ENCODE measurements at places on chromosomes 12 and 14.

DNA sequence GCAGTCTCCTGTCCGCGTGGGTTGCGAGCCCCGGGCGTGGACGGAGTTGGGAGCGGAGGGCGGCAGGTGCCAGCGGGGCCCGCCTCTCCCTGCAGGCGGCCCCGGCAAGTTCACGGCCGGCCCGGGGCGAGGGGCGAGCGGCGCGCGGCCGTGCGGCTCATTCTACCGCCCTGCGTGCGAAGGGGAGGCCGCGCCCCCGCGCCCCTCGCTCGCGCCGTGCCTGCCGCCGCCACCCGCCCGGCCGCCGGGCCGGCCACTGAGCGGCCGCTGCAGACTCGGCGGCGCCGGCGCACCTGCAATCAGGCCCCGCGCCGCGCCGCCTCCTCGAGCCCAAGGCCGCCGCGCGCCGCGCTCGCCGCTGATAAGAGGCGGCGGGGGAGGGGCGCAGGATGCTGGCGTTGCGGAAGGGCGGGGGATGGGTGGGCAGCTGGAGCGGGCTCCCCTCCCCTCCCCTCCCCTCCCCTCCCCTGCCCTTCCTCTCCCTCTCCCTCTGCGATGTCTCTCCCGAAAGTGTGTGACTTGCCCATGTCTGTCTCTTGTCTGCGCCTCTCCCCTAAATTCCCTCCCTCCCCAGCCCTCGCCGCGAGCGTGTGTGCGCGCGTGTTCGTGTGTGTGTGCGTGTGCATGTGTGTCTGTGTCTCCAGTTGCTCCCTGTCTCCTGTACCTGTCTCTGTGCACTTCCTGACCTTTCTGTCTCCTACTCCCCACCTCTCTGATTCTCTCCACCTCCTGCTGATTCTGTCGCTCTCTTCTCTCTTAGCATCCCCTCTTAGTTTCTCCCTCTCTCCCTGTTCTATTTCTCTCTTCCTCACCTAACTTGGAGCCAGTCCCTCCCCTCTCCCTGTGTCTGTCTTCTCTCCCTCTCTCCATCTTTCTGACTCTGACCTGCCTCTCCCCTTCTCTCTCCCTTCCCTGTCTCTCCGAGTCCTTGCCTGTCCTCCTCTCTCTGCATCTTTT is 768.1 kb upstream of the TBX3 start:
- no peak for DNase-seq

DNA sequence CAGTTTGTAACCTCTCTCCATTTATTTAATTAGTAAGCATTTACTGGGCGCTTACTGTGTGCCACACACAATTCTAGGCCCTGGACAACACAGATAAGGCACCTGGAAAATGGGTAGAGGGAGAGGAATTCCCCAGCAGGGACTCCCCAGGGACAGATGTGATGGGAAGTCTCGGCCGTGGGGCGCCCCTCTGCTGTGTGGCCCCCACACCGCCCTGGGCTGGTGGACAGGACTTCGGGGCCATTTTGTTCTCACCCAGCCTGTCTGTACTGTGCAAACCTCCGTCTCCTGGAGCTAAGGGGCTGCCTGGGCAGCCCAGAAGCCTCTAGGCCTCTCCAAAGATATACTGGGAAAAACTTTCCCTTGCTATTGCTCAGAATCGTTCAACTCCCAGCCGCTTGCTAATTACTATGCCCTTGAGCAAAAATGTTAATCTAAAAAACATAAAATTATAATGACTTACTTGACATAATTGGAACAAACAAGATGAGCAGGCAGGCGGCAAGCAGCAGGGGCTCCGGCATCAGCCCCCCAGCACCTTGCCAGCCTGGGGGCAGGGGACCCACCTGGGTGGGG is 64.4 kb upstream of the NCOR2 start:
- DNase-seq, result no peak

- DNase-seq, result no peak
These were observed 235.5 kb upstream of the TBX3 start for GRCh38 chr12:114919479-114919878.

DNA sequence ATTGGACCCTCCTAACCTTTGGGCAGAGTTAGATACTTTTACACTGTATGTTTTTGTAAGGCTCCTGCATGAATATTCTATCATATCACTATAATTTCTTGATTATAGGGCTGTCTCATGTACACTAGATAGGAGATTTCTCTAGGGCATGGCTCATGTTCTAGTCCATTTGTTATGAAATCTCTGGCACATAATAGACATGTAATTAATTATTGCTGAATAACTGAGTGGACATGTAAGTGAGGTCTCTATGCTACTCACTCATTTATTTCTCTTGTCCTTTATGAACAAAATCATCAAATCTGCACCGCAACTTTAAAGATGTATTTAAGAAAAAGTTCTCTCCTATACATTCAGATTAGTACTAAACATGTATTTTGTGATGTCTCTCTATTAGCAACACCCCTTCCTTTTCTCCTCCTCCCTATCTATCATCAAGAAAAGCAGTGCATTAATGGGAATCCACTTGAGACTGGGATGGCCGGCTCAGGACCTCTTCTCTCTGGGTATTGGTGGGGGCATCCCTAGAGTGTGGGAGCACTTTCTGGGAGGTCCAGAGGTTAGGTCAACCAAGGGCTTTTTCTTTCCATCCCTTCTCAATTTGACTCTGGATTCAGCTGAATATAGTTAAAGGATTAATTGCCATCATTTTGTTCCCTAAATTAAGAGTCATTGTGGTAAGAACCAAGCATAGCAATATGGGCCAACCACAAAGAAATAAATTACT is 168.0 kb upstream of the HMGA2 start:
- DNase-seq, result no peak

DNA sequence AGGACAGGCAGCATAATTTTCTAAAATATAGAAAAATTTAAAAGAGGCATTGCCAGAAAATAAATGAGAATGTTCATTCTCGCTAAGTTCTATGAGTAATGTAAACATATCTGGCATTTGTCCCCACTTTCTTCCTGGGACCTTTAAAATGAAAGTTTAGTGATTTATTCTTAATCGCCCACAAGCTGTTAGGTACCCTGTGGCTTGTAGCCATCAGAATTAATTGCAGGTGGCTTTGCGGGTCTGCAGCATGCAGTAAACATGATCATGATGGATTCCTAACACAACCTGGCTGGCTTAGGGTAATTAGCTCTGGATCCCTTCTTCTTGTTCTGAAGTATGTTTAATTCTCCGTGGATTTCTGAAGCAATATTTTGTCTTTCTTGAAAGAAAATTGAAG is 103.5 kb upstream of the FRMD6 start:
- no peak for DNase-seq

DNA sequence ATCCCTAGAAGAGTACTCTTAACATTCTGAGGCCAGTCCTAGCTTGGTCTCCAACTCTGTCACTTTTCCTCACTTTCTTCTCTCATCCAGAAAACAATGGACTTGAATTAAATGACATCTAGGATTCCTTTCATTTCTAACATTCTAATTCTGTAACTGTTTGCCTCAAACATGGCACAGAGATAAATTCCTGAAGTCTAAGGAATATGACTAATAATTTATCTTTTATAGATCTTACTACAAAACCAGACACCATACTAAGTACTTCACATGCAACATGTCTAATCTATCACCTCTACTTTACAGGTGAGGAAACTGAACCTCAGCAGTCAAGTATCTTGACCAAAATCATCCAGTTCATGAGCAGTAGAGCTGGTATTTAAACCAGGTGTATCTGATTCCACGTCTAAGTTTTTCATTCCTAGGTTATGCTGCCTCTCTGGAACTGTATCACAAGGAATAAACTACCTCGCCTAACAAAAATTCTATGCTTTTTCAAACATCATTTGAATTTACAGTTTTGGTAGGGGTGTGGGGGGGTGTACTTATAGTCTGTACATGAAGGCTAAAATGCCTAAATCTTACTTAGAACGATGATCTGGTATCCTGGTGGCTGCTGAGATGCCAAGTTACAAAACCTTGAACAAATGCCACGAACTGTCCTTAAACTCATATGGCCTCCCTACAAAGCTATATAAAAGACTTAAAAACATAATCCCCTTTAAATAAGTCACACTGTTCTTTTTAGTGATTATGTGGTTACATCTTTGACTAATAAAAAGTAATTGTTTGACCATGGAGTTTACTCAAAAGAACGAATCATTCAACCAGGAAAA is 41.6 kb downstream of the ATXN2 start:
- DNase-seq, result no peak

GRCh38 chr14:105151838-105152793 is 16.5 kb downstream of the JAG2 start:
- no peak for DNase-seq

GRCh38 chr12:124511259-124511985 is 56.0 kb downstream of the NCOR2 start:
- no peak for DNase-seq

DNA sequence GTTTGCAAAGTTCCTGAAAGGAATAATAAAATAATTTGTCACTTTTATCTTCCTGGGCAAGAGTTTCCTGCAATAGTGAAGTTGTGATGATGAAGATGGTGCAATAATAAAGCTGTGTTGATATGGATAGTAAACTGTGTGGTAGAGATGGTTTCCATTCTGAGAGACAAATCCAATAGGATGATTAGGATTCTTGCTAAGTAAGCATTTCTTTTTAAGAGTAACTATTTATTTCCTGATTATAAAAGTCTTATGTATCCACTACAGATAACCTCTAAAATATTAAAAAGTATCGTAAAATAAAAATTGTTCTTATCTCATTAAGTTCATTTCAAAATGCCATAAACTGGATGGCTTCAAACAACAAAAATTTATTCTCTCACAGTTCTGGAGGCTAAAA is 28.7 kb downstream of the TSPAN11 start:
- no peak for DNase-seq

DNA sequence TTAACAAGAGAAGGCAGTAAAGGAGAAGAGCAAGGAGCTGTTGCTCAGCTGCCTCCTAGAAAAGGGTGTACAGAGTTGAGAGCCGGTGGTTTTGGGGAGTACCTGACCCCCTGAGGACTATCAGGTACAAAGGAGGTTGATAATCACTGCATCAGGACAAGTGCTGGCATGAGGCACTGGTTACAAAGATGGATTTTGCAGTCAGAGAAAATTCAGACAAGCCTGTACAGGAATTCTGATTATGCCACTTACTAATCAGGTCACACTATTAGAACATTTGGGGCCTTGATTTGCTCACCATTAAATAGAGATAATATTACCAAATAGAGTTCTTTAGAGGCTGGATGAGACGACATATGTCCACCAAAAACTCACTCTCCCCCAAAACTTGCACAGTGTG is 450.9 kb upstream of the TMPO start:
- DNase-seq, result no peak

DNA sequence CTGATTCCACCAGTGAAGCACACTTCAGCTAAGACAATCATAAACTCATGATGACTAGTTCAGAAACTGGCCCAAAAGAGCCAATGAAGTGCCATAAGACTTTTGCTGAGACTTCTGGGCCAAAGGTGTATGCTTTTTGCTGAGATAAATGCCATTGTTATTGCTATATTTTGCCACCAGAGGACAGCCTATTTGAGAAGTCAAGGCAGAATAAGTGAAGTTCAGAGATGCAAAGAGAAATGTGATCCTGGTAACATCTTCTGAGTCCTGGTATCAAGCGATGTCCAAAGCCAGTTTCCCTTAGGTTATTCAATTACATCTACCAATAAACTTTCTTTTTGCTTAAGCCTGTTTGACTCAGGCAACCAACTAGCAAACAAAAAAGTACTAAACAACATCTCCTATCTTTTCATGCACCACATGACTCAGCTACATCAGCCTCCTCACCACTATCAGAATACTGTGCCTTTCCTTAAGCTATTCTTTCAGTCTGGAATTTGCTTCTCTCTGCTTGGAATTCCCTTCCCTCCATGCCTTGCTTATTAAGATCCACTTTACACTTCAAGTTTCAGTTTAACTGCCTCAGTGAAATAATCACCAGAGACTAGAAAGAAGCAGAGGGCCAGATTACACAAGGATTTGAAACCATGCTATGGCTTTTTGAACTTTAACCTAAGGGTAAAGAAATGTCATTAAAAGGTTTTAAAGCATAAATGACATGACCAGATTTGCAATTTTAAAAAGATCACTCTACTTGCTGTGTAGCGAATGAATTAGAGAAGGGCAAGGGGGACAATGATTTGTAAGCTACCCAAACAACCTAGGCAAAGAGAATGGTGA is 14.0 kb downstream of the CRY1 start:
- DNase-seq, result no peak

DNA sequence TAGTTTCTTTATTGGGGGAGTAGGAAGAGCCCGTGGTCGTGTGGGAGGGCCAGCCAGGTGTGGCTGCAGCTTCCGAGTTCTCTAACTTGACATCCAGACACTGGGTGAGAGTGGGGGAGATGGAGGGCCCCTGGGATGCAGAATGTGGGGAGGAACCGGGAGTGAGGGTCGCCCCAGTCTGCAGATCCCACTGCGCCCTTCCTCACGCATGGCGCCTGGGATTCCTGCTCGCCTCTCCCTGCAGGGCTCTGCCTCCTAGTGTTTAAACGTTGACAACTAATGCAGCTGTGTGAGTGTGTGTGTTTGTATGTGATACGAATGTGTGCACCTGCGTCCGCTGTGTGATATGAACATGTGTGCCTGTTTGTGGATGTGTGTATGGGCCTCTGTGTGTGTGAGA is 34.6 kb downstream of the FZD10 start:
- no peak for DNase-seq

DNA sequence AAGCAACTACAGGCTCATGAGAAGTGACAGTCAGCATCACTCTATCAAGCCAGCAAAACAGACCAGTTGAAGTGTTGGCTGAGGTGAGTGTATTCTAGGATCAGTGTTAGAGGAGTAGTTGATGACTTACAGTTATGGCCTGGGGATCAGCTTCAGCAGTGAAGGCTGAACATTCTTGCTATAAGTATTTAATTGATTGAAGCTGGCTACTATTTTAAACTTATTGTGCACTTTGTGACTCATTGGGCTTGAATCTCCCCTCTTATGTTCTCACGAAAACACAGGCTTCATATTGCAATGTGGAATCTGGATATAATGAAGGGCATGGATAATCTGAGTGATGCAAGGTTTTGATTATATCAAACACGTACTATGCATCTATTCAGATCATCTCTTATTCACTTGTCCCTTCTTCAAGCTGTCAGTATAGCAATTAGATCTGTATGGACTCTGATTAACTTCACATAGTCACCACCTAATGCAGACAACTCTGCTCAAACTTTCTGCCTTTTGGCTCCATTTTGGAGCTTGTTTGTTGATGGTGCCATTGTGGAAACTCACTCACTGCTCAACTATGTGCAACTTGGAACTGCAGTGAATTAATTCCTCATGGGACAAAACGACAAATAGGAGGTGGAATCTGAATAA is 309.2 kb downstream of the SLC16A7 start:
- DNase-seq, result no peak

DNA sequence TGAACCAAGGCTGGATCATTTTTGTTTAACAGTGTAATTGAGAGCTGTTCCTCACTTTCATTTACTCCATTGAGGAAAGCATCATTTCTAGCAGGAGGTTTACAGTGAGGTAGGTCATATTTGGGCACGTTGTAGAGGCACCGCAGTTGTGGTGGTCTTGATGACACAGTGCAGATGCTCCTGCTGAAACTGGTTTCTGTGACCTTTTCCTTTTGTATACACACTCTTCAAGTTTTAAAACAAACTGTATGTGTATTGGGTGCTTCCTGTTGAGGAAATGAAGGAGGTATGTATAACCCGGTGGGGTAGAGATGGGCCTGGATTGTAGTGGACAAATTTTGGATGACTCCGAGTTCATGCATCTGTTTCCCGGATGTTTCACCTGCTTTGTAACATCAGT is 456.3 kb upstream of the RGS6 start:
- no peak for DNase-seq

GRCh38 chr14:38120109-38120508 is 87.6 kb upstream of the SSTR1 start:
- DNase-seq, result no peak

- no peak for DNase-seq
These were observed 35.5 kb upstream of the BCL2L14 start for GRCh38 chr12:12035229-12035628.

- no peak for DNase-seq
These were observed 98.1 kb downstream of the ANO2 start for GRCh38 chr12:5846950-5847349.

Measured in activated T-cell treated with anti-CD3 and anti-CD28 coated beads, Interleukin-2, amount 50 U/mL, for 4 hours (primary cell).